ENCODE measurements at places on chromosomes 16 and 17.

GRCh38 chr16:72309001-72309400 is 137.0 kb upstream of the PMFBP1 start:
- DNase-seq = no peak

DNA sequence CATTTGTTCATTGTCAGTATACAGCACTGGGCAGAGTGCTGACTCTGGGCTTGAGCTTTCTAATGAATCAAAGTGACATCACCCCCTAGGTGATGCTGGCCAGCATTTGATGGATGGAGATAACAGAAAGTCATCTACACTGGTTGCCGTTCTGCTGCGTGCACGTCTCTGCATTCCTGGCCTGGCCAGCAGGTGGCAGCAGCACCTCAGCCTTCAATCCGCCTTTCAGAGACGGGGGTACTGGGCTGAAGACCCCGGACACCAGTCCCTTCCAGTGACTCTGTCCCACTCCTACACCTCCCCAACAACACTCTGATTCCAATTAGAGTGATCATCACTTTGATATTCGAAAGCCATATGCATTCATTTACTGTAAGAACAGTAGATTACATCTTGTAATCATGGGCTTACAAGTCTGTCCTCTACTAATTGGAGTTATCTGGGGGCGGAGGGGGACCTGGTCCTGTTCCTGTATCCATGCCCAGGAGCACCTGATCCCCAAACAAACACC is 6.0 kb downstream of the CPSF4L start:
- peak; percentile 47 for DNase-seq

- no peak for DNase-seq
These were observed 70.8 kb upstream of the TRAP1 start for GRCh38 chr16:3787924-3788661.

DNA sequence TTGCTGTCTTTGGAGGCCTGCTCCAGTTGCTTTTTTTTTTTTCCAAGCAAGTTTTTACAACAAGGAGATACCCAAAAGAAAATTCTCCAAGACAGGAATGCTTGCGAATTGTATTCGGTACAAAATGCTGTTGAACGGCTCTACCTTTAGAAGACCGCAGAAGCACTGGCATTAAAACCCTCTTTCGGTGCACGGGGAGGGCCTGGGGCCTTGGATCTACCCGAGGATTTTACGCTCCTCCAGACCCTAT is 1.3 kb upstream of the HELZ start:
- DNase-seq = no peak

- DNase-seq = no peak
These were observed 27.0 kb downstream of the IRX6 start for GRCh38 chr16:55350984-55351383.

GRCh38 chr16:2058872-2059271 is 11.1 kb downstream of the TSC2 start:
- no peak for DNase-seq

DNA sequence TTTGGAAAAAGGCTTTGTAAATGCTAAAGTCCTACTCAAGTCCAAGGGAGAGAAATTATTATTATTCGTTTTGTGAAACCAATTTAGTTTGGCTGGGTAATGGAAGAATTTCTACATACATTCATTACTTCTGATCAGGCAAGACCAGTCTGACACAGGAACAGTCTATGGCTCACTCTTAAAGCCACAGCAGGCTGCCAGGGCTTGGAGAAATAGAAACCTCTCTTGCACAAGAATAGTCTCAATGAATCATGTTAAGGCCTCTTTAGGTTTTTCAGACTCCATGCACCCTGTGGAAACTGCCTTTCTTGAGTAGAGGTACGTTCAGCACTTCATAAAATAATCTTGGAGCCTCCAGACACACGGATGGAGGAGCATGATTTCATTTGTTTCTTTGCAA is 167.7 kb downstream of the IRX3 start:
- DNase-seq = no peak

- DNase-seq = peak; percentile 91
These were observed 664 bp upstream of the NKD1 start for GRCh38 chr16:50547340-50548124.

DNA sequence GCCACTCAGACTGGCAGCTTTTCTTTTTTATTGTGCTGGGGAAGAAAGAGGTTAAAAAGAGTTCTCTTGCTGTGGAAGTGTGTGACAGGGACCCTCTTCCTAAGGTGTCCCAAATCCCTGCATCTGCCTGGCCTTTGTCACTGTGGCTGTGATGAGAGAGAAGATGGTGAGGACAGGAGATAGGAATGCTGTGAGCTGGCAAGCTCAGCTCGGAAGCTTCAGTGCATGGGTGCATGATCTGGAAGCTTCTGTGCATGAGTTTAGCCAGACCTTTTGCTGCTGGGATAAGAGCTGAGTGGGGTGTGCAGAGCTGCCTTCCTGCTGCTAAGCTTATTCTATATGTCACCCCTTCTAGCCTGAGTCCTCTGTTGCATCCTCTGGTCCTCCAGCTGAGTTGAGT is 103.3 kb upstream of the CACNG3 start:
- DNase-seq = no peak

- no peak for DNase-seq
These were observed 134.8 kb downstream of the XYLT1 start for GRCh38 chr16:17335826-17336529.

DNA sequence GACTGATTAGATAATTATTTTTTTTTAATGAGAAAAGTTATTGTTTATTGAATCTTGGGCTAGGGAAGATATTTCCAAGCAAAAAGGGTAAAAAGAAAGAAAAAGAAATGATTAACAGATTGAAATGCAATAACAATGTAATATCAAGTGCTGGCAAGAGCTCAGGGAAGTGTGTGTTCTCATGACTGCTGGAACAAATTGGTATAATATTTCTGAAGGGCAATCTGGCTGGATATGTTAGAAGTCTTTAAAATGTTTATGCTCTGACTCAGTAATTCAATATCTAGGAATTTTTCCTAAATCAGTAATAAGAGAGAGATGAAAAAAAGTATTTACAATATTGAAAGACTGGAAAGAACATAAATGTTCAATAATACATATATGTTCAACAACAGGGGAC is 7.6 kb upstream of the ZNF624 start:
- DNase-seq = no peak

GRCh38 chr16:54411544-54411943 is 125.0 kb upstream of the IRX3 start:
- DNase-seq = no peak

GRCh38 chr16:450385-450784 is 24.9 kb downstream of the RAB11FIP3 start:
- no peak for DNase-seq

DNA sequence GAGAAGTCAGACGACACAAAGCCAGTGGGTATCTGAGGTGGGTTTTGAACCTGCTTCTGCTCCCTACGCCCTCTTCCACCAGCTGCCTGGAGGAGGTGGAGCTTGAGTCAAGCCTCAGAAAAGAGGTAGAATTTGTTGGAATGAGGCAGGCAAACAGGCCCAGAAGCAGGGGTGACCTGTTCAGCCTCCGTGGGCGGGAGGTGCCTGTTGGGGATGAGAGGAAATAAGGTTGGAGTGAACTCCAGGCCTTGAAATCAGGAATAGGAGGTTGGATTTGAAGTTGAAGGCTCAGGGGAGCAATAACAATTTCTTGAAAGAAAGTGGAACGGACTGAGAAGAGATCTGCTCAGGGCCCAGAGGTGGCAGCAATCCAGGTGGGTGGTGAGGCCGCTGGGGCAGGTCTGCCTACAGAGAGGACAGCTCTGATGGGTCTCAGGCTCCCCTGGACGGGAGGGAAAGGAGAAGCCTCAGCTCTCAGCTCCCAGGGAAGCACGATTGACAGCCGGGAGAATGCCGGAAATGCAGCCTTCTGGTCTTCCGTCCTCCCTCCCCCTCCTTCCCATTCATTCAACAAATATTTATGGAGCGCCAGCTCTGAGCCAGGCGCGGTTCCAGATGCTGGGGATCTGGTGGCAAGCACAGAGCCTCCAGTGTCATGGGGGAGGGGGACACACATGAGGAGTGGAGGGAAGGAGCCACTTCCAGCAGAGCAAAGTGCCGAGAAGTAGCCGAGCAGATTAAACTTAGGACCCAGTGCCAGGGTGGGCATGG is 61.9 kb upstream of the CIBAR2 start:
- no peak for DNase-seq

GRCh38 chr16:16092925-16093627 is 130.2 kb downstream of the ABCC6 start:
- no peak for DNase-seq

Measured in CD4-positive, alpha-beta T cell treated with Interleukin-10 for 1 hour (primary cell).